ENCODE measurements at places on chromosomes 7 and 10.

DNA sequence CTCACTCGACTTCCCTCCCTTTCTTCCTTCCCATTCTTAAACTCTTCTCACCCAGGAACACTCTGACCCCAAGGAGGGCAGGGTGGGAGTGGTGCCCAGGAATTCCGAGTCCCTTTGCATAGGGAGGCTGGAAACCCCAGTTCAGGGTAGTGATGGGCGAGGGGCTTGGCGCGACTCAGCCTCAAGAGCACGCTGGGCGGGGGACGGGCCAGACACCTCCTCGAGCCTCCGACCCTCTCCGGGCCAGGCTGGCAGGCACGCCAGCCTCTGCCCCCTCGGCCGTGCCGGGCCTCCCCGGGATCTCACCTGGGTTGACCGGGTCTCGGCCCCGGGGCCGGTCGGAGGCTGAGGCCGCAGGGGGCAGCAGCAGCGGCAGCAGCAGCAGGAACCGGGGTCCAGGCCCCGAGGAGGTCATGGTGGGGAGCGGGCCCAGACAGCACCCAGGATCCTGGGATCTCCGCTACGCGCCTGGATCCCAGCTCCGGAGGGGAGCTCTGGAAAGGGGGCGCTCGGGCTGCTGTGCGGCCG is 457 bp downstream of the PLOD3 start:
- DNase-seq, result no peak

- DNase-seq, result no peak
Measured at GRCh38 chr10:4698075-4698474, 127.9 kb upstream of the AKR1E2 start.

GRCh38 chr7:75921479-75921878 is 6.5 kb downstream of the POR start:
- DNase-seq, result no peak

DNA sequence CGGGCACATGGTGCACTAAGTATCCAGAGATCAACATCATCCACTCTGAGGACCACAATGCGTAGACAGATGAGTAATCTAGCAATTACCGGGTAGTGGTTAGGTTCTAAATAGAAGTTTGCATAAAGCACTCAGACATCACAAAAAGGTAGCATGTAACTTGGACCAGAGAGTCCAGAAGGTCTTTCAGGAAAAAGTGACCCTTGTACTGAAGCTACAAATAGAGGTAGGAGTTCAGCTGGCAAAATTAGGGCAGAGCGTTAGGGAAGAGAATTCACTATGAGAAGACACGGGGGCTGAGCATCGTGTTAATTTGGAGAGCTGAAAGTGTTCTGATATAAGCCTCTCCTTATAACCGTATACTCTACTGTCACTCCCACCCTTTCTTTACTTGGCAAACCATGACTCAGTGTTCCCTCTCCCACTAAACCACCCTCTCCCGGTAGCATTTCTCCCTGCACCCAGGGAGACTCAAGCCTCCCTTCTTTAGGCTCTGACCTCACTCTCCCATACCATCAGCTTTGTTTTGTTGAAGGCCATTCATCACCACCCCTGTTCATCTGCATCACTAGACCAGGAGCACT is 222.2 kb upstream of the FZD1 start:
- no peak for DNase-seq

- no peak for DNase-seq
Measured at GRCh38 chr7:134083766-134084487, 43.2 kb upstream of the LRGUK start.

DNA sequence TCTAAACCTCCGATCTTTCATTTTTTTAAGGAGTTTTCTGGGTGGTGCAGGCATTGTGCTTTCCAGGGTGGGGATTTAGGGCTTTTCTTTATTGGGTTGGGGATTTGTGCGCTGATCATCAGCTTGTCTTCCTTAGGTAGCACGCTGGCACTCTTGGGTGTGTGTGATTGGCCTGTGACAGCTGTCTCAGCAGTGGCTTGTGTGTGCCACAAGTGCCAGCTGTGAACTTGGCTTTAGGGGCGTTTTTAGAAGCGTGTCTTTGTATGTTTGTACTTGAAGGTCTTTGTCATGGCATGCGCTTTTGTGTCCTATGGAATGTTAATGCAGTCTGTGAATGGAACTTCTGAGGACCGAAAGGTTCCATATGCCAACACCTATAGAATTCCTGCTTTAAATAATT is 788 bp downstream of the AKAP9 start:
- no peak for DNase-seq

DNA sequence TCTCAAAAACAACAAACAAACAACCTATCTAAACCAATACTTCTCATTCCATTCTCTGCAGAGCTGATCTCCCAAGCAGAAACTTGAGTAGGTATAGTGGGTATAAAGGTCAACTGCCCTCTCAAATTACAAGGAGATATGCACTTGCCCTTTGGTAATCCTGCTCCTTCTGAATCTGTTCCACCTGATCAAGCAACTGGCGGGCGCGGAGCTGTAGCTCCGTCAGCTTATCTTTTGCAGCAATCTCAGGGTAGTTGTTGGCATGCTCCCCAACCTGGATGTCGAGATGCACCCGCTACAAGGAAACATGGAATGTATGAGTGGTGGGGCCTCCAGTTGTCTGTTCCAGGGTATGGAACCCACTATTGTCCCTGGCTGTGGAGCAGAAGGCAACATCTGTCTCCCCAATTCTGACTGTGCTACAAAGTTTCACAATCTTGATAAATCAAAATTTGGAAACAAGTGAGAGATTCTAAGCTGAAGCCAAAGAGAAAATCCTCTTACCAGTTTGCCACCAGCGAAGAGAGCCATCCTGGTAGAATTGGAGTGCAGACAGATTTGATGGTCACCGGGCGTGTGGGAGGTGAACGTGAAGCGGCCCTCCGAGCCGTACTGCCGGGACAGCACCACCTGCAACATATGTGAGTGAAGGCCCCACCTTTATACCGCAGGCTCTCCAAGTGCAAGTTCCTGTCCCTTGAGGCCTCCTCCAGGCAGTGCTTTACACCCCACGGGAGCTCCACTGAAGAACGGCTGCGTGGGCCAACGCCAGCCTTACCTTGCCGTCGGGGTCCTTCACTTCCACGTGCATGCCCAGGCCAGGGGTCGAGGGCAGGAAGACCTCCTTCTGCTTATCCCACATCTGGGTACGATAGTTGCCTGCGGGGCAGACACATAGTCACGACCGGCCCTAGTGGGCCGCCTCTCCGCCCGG is 819 bp downstream of the TMED4 start:
- no peak for DNase-seq

- DNase-seq, result no peak
Measured at GRCh38 chr10:117131376-117132327, 6.4 kb downstream of the VAX1 start.

GRCh38 chr10:31606841-31607240 is 287.8 kb downstream of the ZEB1 start:
- no peak for DNase-seq

All from fibroblast of skin of left biceps (primary cell).